CD4-positive, alpha-beta memory T cell (primary cell): ENCODE measurements at places on chromosomes 11 and 22. TPM values are rescaled to one million over a fixed set of nuclear protein-coding genes. Genes with fewer than 3 reads are reported as not detected.

Gene GNG3
- not detected for total RNA-seq

Gene SLC29A2
- 15.5 TPM for total RNA-seq

Gene TANGO2
- total RNA-seq = 50.6 TPM

Gene OR51B4
- total RNA-seq = not detected

Gene PLEKHB1
- 63.2 TPM for total RNA-seq

Gene ADM2
- total RNA-seq = 4.4 TPM

Gene CD3E
- total RNA-seq = 581 TPM

Gene DEFB131B
- not detected for total RNA-seq

Gene RFPL3
- not detected for total RNA-seq

Gene VWCE
- 0.38 TPM for total RNA-seq

Gene ANO3
- not detected for total RNA-seq

Gene TPBGL
- 0.15 TPM for total RNA-seq

Gene POU2AF2
- not detected for total RNA-seq

Gene ISX
- total RNA-seq = not detected

Gene BMAL1
- 112 TPM for total RNA-seq

Gene CREBZF
- total RNA-seq = 105 TPM

Gene KBTBD4
- 21.2 TPM for total RNA-seq

Gene LAYN
- not detected for total RNA-seq

Gene TLCD5
- total RNA-seq = 0.25 TPM

Gene KCNK4
- not detected for total RNA-seq

Gene ROM1
- 1.6 TPM for total RNA-seq

Gene SERPING1
- total RNA-seq = not detected
